ENCODE measurements at places on chromosomes 1 and 21.

DNA sequence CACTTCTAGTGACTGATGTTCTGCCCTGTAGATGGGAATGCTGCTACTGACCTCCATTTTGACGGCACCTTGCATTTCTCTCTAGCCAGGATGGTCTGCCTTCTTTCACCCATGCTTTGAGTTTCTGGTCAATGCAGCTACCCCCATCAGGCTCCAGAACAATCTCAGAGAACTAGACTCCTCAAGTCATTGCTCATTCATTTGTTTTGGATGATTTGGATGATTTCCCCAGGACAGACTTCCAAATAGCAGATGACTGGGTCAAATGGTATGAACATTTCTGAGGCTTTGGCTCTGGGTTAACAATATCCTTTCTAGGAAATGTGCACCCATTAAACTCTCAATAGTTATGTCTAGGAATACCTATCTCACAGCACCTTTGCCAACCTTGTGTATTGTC lies 63.9 kb downstream of the CSMD2 start:
- DNase-seq, result no peak

DNA sequence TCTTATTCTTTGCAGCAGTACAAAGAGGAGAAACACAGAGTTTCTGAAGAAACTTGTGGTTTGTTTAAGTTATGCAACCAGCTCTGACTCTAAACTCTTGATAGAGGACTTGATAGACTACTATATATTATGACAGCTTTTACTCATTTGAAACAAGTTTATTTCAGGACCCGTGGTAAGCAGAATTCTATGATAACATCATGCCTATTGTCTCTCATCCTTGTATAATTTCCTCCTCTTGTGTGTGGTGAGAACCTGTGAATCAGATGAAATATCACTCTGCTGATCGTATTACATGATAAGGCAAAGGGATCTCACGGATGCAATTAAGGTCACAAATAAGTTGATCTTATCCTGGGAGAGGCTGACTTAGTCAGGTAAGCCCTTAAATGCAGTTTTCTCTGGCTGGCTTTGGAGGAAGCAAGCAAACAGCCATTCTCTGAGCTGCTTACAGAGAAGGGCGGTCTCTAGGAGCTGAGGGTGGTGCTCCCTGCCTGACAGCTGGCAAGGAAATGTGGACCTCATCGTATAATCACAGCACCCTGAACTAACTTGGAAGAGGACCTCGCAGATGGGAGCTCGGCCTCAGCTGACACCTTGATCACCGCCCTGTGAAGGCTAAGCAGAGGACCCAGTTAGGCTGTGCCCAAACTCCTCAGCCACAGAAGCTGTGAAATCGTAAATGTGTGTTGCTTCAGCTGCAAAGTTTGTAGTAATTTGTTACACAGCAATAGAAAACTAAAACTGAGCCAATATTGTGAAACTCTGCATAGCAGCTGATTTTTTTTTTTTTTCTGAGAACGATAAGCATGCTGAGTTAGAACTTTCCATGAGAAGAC lies 151.1 kb upstream of the DPT start:
- no peak for DNase-seq

DNA sequence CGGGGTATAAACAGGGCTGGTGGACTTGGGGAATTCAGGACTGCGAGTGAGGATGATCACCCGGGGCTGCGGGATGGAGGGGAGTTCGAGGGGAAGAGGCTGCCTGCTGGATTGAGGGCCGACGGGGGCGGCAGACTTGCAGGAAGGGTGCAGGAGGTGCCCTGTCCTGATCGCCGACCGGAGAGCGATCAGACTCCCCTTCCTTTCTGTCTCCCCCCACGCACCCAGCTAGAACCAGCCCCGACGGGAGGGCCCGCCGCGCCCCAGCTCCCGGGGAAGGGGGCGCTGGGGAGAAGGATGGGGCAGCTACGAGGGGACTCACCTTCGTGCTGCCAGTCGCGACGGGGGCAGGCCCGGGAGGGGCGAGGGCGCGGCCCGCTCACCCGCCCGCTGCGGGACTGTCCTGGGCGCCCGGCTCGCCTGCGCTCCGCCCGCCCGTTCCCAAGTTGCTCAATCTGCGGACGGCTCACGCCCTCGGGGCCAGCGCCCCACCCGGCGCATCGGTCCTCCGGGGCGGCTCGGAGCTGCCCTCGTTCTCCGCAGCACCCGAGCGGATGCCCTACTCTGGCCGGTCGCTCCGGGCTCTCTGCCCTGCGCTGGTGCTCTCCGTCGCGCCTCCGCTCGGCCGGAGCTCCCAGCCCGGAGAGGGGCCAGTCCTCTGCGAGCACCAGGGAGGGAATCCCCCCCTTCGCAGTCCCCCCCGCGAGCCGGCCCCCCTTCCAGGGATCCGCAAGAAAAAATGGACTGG lies at the start of gene RSPO1:
RSPO1 (minus strand) TSS at position 649 of the 748 bp plus-strand sequence. CDS start 5,231 bp downstream, outside the sequence.
- DNase-seq, result no peak

- no peak for DNase-seq
Measured at GRCh38 chr1:238469146-238469631, 578.5 kb upstream of the ZP4 start.

GRCh38 chr1:216238844-216239243 lies 184.4 kb downstream of the USH2A start:
- DNase-seq, result no peak

GRCh38 chr1:174165471-174166137 lies 6.3 kb downstream of the RABGAP1L start:
- DNase-seq, result no peak

DNA sequence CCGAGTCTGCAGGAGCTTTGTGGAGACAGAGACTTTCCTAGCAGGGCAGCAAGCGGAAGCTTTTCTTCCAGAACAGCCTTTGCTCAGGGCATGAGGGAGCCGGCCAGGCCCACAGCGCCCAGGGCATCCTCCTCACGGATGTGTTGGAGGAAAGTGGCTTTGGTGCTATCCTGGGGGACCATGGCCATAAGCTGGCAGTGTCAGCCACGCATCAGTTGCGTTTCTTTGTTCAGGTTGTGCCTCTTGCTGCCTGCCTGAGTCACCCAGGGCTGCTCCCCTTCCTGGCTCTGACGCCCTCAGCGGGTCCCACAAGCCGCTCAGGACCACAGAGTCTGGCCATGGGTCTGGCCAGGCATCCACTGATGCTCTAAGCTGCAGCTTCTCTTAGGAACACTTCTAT lies 39.6 kb upstream of the PRSS38 start:
- DNase-seq, result no peak

- no peak for DNase-seq
Measured at GRCh38 chr1:98842241-98842640, 162.4 kb downstream of the PLPPR5 start.

GRCh38 chr1:53725238-53725689 lies 13.7 kb downstream of the GLIS1 start:
- DNase-seq, result no peak

DNA sequence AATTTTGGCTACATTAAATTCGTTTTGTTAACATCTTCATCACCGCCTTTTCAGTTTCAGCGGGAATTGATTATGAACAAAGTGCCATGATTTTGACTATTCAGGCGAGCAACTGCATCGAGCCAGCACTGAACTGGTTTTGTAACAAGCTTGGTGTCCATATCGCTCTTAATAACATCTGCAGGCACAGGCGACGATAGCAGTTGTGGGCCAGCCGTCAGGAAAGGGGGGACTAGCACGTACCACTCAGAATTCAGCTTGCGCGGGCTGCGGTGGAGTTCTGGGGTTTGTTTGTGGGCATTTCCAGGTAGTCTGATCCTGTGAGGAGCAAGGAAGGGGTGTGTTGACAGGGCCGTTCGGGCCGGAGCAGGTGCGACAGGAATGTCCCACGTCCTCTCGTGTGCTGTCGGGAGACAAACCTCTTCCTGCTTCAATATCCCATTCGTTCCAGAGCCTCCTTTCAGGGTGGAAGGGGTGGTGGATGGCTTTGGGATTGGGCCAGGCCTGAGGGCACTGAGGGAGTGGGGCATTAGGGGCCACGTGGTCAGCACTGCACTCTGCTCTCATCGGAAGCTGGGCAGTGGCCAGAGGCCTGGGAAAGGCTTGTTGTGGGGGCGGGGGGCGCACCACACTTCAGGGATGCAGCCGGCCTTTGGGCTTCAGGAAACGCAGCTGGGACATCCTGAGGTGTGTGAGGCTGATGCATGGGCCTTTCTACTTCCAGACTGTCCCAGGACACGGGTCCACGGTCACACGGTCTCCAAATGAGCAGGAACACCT lies 39.1 kb downstream of the SKI start:
- DNase-seq, result no peak

DNA sequence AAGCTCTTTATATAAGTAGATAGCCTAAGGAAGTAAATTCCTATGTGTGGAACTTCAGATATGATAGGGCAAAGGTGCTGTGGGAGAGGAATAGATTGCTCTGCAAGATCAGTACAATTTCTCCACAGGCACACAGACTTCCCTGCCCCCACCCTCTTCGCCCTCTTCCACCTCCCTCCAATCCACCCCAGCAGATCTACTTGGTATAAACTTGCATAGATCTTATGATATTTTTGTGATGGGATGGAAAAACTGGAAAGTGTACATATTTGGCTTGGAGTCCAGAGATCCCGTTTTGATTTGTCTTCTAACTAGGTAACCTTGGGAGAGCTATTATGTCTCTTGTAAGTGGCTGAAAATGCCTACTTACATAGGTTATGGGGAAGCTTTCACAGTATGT lies 586.3 kb upstream of the USP24 start:
- no peak for DNase-seq

GRCh38 chr1:55575571-55576279 lies 360.6 kb upstream of the USP24 start:
- DNase-seq, result no peak

DNA sequence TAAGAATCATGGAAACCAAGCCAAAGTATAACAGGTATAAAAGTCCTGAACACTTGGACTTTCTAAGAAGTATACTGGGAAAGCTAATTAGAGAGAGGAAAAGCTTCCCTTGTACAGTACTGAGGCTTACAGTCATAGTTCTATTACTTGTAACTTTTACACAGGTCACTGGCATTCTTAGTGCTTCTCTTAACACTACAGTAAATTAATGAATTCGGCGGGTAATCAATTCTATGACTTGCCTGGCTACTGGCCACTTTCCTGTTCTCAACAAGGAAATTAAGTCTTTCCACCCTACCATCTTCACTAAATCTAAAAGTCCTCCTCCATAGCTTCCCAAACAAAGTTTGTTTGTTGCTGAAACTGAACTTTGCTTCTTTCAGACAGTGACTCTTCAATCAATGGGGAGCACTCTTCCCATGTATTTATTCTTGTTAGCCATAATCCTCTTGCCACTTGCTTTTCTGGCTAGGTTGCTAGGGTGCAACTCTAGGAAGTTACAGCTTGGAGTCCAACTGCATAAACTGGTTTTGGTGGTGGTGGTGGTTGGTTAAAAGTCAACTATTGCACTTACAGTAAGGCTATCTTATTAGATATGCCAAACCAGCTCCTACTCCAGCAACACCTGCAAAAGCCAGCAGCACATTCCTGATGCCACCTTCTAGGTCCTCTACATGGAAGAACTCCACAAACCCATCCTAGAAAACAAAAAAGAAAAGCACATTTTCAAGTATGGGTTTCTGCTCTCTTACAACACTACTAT lies 2.4 kb downstream of the MCL1 start:
- DNase-seq, result no peak

DNA sequence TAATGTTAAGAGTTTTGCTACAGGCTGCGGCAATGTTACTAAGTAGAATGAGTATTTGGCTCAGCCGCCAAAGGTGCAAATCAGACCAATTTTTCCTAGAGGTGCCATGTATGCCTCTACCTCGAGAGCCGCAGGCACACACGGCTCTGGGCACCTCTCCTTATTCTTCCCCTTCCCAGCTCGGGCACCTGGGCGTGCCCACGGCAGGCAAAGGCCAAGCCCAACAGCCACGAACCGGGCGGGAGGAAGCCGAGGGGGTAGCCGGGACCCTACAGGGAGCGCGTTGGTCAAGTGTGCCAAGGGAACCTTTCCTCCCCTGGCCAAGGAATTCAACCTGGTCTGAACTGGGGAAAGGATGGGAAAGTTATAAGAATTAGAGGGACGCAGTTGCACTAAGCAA lies 31.0 kb downstream of the LRRC3 start:
- no peak for DNase-seq

GRCh38 chr1:101338714-101339430 lies 102.1 kb downstream of the S1PR1 start:
- DNase-seq, result no peak

GRCh38 chr1:6385488-6386191 lies 7.9 kb downstream of the ACOT7 start:
- DNase-seq, result no peak

DNA sequence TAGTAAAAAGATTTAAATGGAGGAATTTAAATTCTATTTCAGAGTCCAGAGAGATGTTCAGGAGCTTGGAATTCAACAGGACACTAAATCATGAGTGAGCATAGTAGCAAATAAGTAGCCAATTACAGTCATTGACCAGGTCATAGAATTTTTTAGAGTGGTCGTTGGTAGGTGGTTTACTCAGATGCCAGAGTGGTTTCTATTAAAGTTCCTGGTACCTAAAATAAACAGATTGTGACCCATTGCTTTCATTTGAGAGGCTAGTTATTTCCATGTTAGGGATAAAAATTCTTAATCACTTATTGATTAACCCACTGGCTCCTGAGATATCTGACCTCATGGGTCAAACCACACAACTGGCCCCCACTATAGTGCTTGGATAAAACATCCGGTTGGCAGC lies 201.3 kb downstream of the ASTN1 start:
- DNase-seq, result no peak

GRCh38 chr1:85656948-85657347 lies 51.3 kb downstream of the ZNHIT6 start:
- DNase-seq, result no peak

- no peak for DNase-seq
Measured at GRCh38 chr1:180402001-180402400, 100.4 kb downstream of the ACBD6 start.

DNA sequence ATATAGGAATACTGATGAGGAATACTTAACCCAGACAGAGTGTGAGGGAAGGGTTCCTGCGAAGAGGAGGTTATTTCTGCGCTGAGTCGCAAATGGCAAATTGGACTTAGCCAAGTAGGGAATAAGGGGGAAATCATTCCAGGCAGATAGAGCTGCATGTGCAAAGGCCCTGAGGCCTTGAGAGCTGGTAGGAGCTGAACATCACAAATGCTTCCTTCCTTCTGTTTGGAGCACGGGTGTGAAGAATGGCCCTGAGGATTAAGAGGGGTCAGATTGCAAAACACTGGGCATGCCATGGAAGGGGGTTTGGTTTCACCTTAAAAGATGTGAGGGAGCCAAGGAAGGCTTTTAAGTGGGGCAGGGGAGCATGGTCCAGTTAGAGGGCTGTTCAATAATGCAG lies 12.4 kb downstream of the IER5 start:
- no peak for DNase-seq

DNA sequence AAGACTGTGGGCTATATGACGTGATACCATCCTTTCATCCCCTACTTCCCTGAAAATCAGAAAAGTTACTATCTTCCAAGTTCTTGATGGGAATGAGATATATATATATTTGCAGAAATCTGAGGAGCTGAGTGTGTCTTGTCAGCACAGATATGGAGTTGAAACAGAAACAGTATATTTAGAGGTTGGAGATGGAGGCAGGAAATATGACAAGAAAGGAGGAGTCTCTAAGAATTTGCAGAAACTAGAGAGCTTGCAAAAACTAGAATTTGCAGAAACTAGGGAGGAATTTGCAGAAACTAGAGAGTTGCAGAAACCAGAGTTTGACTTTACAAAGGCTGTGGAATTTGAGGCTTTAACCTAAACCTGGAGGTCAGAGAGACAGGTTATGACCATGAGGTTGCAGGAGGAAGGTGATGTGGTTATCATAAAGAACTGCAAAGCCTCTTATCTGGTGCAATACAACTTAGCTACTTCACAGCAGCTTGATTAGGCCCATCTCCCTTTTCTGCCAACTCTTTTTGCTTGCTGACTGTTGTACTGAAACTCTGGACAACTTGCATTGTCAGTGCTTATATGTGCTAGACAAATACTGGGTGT lies 22.3 kb downstream of the XCL2 start:
- no peak for DNase-seq

Data from KG1 (cell line).